Naive thymus-derived CD8-positive, alpha-beta T cell (primary cell): ENCODE measurements at places on chromosomes 3 and 15.

- no peak for DNase-seq
Measured at GRCh38 chr3:46887980-46888494, 10.5 kb downstream of the PTH1R start.

DNA sequence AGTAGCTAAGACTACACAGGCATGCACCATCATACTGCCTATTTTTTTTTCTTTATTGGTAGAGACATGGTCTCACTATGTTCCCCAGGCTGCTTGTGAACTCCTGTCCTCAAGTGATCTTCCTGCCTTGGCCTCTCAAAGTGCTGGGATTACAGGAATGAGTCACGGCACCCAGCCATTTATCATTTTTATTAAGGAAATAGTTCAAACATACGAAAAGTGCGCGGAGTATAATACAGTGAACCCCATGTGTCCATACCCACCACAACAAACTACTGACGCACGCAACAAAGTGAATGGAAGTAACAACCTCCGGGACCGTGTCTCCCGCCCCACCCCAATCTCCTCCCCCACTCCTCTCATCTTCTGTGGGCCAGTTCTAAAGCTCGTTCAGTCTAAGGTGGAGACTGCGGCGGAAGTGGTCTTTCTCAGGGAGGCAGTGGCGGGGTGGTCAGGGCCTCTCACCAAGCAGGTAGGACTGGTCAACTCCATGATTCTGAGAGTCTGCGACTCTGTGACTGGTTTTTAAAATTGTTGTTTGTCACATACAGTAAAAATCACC lies 42.1 kb downstream of the DNAJB8 start:
- DNase-seq: no peak

DNA sequence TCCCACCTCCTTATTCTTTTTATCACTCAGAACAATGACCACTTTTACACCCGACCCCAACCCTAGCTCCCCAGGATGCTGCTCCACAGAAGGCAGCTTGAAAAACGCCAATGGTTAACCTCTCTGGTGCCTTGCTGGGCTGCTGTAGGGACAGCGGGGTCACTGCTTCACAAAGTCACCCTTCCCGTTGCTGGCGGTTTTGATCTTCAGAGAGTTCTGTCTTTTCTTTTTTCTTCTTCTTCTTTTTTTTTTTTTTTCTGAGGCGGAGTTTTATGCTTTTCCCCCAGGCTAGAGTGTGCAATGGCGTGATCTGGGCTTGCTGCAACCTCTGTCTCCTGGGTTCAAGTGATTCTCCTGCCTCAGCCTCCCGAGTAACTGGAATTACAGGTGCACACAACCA lies 20.7 kb downstream of the CEP19 start:
- DNase-seq: no peak

DNA sequence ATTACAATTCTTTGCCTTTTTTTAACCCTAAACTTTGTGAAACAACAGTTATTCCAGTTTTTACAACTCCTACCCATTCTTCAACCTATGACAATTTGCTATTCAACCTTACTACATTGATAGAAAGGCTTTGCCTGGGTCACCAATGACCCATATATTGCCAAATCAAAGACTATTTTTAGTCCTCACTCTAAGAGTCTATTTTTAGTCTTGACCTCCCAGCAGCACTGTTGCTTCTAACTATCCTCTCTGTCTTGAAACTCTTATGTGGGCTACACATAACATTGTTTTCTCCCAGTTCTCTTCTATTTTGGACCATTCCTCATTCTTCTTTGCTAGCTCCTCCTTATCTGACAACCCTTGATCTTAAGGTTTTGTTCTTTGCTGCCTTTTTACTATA lies 71.4 kb downstream of the C3orf80 start:
- no peak for DNase-seq

- no peak for DNase-seq
Measured at GRCh38 chr3:126558336-126559071, at the start of gene C3orf22. Gene C3orf22 (minus strand): TSS chr3:126558932. CDS start chr3:126553390, 5,542 bp downstream.

DNA sequence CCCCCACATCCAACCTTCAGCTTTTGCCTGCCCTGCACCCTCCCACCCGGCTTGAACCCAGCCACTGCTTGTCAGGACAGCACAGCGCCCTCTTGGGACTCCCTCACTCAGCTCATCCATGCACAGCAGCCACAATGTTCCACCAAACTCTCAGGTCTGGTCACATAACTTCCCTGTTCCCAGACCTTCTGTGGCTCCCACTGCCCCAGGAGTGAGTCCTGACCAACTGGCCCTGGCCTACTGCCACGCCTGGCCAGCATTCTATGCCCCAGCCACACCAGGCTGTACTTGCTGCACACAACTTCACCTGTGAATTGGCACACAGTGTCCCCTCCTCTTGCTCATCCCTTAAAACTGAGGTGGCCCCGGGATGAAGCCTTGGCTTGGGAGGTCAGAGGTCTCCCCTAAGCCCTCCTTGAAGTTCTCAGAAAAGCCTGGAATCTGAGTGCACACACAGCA lies 21.0 kb downstream of the PLXNB1 start:
- DNase-seq: peak; percentile 48

GRCh38 chr3:194714564-194714963 lies 28.9 kb downstream of the FAM43A start:
- no peak for DNase-seq

DNA sequence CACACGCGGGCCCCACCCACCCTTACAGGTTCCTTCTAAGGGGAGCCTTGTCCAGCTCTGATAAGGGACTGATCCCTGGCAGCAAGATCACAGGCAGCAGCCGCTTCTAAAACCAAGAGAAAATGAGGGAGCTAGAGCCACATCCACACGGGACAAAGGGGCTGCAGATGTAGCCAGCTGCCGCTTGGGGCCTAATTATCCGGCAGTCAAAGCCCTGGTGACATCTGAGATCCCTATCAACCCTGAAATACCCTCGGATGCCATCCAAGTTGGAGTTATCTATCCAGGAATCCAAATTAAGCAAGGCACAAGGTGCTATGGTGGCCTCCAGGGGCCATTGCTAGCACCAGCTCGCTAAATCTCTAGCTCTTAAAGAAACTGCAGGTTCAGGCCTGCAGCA lies 248.3 kb downstream of the VPS13C start:
- DNase-seq: no peak

DNA sequence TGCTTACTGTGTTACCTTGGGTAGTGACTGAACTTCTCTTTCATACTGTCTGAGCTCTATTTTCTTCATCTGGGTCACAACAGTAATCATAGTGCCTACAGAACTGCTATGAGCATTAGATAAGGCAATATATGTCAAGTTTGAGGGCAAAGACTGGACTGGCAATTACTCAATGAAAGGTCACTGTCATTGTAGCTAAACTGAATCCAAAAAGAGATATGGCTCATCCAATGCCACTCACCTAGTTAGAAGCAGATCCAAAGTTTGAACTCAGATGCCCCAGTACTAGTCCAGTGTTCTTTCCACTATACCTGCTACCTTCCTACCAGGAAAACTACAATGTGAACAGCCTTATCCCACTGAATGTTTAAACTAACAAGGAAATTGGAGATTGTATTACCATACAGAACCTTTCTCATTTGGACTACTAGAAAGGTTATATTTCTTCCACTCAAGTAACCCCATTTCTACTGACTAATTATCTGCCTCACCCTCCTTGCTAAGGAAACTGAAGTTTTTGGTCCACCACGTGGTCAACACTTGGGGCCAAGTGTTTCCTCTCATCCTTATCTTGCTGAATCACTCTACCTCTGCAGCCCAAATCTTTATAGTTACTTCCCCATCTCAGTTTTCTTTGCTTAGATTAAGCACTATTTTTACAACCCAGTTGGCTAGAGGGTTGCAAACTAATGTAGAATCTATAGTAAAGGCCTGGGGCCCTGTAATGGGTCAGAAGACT lies 202.3 kb upstream of the LPP start:
- DNase-seq: no peak

DNA sequence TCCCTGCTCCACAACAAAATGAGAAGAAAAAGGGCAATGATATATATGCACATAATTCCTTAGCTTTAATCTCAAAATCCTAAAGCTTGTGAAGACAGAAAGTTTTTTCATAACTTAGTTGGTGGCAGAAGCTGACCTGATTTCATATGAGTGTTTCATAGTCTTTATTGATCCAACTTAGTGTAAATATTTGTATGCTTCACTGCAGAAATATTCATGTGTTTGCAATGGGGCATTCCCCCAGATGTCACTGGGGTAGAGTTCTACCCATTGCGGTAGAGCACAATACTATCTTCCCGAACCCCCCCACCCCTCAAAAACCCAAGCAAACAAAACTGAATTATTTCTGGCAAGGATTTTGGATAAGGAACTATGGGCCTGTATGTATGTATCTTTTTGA lies 221.2 kb downstream of the THRB start:
- DNase-seq: no peak

GRCh38 chr15:36884936-36885635 lies 215.3 kb downstream of the MEIS2 start:
- DNase-seq: no peak

DNA sequence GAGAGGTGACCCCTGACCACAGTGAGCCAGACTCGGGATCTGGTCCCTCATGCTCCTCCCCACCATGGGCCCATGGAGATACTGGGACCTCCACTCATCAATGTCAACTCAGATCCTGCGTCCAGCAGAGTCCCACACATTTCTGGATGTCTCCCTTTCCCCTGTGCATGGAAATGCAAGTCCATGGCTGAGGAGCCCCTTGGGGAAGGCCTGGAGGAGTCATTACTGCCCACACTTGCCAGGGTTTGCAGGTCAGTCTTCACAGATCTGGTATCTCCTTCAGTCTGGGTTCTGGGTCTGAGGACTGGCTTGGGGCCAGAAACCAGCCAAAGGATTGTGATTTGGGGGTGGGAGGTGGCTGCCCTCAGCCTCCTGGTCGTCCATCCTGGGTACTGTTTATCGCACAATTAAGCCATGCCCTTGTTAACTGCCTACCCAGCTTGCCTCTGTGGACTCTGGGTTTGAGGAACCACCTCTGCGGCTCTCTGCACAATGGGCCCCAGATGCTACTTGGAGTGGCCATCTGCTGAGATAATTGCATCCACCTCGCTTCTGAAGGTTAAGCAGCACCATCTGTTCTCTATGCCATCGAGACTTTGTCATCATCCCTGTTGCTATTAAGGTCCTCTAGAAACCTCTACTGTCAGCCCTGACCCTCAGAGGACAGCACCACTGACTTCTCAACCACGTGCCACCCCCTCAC lies 49.9 kb upstream of the KLF13 start:
- no peak for DNase-seq

GRCh38 chr15:68706256-68706655 lies 114.4 kb downstream of the ANP32A start:
- no peak for DNase-seq

- DNase-seq: no peak
Measured at GRCh38 chr3:38805765-38806386, 10.1 kb downstream of the SCN10A start.

DNA sequence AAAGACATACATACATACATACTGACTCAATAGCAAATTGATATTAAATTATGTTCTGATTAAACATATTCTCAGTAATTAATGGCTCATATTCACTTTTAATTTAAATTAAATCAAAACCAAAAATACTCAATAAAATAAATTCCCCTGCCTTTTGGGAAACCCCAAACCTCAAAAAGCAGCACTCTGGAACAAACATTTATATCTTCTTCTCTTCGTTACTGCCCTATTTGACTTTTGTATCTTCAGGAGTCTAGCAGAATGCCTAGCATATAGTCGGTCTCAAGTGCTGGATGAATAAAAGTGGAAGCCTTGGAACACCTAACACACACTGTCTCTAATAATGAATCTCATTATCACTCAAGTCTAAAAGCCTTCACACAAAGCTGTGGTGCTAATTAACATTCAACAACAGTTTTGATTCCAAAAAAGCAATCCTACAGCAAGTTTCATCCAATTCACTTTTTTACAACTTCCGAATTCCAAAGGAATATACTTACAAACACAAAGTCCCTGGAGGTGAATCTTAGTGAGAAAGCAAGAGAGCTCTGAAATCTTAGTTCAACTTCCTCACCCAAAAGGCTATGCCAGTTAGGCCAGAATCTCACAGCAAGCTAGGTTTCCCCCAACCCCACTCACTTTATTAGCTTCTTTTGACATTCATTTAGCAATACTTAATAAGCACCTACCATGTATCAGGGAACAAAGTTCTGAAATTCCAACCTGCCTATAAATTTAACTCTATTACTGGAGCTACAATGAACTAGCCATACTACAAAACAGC lies 35.0 kb downstream of the GSK3B start:
- no peak for DNase-seq

DNA sequence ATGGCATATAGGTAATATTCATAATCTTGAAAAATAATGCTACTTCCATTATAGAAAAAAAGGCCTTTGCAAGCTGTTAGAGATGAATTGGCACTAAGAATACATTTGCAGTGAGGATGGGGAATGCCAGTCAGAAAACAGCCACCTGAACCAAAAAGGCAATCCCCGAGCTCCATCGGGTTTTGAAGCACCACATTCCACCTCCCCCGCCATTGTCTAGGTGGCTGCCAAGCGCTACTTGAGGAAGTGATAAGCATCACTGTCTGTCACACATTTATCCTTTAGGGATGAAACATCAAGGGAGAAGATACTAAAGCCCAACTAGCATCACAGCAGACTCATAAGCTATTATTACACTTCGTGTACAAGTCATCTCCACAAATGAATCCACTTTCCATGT lies 112.8 kb downstream of the OSBPL10 start:
- no peak for DNase-seq

- DNase-seq: no peak
Measured at GRCh38 chr3:195153130-195153529, 117.8 kb downstream of the XXYLT1 start.

- DNase-seq: no peak
Measured at GRCh38 chr15:22927761-22928160, 52.4 kb downstream of the CYFIP1 start.

- DNase-seq: no peak
Measured at GRCh38 chr3:59809710-59810444, 760.1 kb upstream of the CFAP20DC start.

DNA sequence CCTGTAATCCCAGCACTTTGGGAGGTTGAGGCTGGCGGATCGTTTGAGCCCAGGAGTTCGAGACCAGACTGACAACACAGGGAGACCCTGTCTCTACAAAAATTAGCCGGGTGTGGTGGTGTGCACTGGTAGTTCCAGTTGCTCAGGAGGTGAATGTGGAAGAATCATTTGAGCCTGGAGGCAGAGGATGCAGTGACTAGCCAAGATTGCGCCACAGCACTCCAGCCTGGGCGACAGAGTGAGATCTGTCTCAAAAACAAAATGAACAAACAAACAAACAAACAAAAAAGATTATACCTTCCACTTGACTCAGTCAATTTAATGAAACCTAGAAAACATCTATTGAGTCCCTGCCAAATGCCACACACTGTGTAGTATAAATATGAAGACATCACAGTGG lies 30.5 kb upstream of the PHLDB2 start:
- DNase-seq: no peak
